ENCODE measurements at places on chromosomes 5 and 9.

GRCh38 chr5:167923396-167923795 is 368.0 kb upstream of the WWC1 start:
- no peak for DNase-seq

- no peak for DNase-seq
Measured at GRCh38 chr5:67407979-67408378, 211.4 kb upstream of the CD180 start.

- no peak for DNase-seq
Measured at GRCh38 chr5:65068410-65068809, 299.7 kb downstream of the CWC27 start.

- no peak for DNase-seq
Measured at GRCh38 chr5:79488058-79488457, 25.9 kb downstream of the HOMER1 start.

- no peak for DNase-seq
Measured at GRCh38 chr5:90675222-90675621, 116.6 kb downstream of the ADGRV1 start.

- DNase-seq, result no peak
Measured at GRCh38 chr5:148484651-148485050, 100.9 kb downstream of the FBXO38 start.

All from effector memory CD4-positive, alpha-beta T cell (primary cell).